ENCODE measurements at places on chromosomes 13 and 19.

GRCh38 chr13:22403144-22403543 lies 732.3 kb downstream of the FGF9 start:
- DNase-seq = no peak

GRCh38 chr19:6276447-6276846 lies 3.3 kb downstream of the MLLT1 start:
- no peak for DNase-seq

DNA sequence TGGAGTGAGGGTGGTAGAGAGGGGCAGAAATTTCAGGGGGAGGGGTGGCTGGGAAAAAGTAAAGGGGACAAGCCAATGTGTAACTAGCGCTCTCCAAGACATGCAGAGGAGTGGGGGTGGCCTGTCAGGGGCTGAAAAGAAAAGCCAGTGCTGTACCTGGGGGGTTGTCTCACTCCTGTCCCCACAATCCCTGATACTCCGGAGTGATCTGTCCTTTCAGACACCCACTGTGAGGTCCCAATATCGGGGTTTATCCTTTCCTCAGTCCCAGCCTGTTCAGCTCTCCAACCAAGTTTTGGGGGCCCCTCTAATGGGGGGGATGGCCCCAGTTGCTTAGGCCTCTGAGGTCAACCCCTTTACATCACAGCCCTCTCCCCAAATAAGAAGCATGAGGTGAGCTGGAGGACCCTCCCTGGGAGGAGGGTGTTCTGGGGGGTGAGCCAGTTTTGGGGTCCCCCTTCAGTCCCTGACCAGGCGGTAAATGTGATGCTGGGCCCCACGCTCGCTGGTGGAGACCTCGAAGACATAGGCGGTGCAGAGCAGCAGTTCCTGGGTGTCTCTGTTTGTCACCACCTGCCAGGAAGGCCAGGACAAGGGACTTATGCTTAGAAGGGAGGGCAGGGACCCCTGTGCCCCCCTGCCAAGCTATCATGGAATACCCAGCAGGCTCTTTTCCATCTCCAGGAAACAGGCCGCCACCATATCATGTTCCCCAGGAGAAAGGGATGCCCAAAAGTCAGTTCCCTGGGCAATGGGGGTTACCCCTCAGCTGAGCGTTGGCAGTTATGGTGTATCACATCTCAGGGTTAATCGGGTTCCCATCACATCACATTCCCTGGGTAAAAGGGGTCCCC lies 5.9 kb downstream of the CD37 start:
- no peak for DNase-seq

DNA sequence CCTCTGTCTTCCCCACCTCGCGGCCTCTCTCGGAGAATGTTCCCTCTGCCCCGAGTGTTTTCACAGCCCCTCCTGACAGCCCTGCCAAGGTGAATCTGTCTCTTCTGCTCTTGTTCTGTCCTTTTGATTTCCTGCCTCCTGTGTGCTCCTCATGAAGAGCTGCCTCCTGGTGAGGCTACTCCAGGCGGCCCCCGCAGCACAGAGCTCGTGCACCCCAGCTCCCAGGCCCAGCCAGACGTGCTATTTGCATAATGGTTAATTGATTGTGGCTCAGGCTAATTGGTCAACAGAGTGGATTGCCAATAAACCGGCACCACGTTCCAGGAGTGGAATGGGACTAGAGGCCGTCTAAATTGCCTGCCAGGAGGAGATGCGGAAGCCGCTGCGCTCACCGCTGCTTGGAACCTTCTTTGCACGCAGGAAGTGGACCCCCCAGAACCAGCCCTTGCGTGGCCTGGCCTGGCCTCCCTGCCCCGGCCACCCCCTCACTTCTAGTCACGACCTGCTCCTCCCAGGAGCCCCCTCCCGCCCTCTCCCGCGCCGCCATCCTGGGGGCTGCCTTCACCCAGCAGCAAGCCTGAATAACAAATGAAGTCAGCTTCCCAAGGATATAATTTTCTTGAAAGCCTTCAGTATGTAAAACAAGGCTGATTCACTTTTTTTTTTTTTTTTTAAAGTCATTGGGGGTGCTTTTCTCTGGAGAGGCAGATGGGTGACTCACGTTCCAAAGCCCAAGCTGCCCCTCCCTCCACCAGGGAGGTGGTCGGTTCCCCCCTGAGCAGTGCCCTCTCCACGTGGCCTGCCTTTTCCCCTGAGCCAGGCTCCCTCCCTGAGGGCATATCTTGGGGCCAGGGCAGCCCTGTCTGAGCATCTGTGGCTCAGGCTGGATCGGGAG lies 144.0 kb downstream of the KDM4B start:
- peak; percentile 42 for DNase-seq

- no peak for DNase-seq
Observed at GRCh38 chr19:10245189-10245939, 6.7 kb upstream of the MRPL4 start.

All from brain pericyte (primary cell).